IMR-90 (cell line): ENCODE measurements at places on chromosomes 16 and 17. TPM values are rescaled to one million over a fixed set of nuclear protein-coding genes. Genes with fewer than 3 reads are reported as not detected.
A peak's percentile ranks its signal among the peaks of the same experiment; 100 is the strongest.

DNA sequence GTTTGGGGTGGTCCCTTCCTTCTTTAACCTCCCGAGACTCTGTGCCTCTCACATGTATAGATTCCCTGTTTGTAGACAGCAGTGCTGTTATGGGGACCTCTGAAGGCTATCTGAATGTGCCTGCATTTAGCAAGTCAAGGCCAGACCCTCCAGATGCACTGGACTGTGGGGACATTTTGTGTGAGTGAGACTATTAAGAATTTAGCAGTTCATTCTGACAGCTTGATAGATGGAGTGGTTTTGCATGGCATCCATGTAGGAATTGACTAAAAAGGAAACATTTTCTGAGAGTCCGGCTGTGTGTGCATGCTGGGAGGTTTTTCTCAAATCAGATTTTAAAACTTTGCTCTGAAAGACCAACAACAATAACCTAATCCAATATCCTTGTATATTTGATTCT lies 226.3 kb downstream of the MSI2 start:
- peak; percentile 43 for DNase-seq

GRCh38 chr17:43563600-43564594 lies 17.8 kb upstream of the ETV4 start:
- no peak for DNase-seq

DNA sequence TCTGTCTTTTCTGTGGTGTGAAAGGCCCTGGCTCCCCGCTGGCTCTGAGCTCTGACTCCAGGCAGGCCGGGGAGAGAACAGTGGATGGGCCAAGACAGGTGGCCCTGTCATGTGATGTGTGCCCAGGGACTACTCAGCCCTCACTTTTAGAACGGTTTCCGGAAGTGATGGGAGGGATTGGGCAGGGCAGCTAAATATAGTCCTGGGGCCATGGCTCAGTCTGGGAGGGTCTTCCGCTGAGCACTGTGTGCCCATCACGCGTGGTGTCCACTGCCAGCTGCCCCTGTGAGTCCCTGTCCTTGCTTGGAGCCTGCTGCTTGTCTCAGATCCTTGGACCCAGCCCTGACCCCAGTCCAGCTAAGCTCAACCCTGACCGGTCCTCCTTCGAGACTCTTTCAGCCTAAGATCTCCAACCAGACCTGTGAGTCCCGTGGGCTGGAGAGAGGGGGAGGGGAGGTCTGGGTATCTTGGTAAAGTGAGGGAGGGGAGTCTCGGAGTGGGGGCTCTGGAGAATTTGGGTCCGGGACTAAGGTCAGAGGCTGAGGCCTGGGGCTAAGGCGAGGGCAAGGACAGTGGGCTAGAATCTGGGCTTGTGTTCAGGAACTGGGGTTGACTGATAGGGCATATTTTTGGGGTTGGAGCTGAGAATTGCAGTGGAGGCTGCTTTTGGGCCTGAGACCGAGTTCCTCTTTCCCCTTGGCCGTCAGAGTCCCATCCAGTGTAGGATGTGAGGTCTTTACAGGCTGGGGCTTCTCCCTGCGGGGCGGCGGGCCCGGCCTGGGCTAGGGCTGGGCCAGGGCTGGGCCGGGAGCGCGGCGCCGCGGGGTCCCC lies at the start of gene TRIM72:
TRIM72 (plus strand) TSS at position 243 of the 831 bp plus-strand sequence. CDS start 620 bp downstream, outside the sequence.
- no peak for DNase-seq

DNA sequence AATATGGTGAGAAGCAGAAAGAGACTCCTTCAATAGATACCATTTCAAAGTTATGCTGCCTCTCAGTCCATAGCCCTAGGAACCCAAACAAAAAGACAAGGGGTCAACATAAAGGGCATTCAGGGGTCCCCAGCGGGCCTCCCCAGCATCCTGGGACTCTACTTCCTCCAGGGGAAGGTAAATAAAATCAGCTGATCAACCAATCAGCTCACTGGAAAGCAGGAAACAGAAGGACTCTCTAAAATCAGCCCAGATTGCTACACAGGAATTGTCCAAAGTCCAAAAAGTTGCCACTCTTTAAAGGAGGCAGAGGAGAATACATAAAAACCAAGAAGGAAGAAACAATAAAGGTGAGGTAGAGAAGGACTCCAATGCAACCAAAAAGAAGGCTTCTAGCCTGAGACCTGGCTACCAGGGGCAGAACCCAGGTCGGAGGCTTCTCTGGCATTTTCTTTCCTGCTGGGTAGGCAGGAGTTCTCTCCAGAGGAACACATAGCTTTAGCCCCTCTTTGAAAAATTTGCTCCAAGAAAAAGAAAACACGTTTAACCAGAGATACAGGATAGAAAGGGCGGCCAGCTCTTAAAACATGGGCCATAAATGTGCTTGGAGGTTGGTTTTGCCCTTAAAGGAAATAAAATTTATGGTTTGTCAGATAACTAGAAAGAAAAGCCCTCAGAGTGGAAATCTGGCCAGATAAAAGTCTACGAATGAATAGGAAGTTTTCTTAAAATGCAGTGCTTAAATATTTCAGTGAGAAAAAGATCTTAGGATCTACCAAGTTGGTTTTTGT lies 404.6 kb downstream of the SOX9 start:
- DNase-seq, result no peak

DNA sequence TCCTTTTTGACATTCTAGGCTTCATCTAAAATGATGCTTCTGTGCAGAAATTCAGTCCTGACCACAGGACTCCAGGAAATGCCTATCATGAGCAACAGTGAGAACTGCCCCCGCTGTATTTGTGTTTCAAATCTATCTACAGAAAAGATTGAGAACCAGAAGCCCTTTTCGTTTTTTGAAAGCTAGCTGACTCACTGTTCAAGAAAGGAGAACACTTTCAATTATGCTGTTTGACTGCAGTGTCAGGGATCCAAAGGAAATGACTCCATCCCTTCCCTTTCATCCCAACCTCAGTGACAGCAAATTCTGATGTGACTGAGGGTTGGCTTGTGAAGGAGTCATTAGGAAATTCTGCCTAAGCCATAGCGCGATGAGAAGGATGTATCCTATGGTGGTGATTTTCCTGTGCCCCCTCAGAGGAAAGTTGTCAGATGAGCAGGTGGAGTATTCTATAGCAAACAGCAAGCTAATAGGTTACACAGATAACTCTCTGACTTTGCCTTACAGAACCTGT lies 622.3 kb downstream of the TMEM114 start:
- no peak for DNase-seq

DNA sequence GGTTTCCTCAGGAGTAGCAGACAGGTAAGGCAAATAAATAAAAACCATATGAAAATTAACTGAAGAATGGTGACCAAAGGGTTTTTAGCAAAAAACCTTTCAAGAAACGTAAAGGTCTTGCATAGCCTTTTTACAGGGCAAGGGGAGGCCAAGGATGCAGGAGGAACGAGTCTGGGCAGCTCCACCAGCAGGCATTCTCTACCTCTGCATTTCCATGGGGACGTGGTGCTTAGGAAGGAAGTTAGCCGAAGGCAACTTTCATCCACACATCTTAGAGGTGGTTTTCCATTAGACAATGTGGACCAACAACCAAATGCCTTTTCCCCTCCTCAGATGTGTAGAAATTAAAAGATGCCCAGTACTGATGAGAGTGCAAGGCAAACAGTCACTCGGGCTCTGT lies 20.7 kb downstream of the TOM1L2 start:
- no peak for DNase-seq

DNA sequence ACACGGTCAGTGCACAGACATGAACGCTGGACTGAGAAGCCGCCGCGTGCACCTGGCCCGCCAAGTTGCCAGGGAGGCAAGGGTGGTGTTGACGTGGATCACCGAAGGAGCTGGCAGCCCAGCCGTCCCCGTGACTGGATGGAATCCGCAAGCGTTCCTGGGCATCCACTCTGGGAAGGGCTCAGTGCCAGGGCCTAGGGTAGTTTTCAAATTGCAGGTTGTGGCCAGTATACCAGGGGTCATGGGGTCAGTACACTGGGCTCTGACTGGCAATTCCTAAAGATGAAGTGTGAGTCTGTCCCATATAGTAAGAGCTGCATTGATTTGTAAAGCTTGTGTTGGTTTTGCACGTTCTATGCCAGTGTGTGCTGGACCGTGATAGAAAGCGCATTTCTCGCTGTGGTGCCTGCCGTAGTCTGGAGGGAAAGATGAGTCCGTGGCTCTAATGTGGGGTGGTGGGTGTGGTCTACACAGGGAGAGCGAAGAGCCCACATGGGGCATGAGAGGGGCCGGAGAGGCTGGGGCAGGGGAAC lies 21.1 kb upstream of the METRNL start:
- no peak for DNase-seq

- DNase-seq, result no peak
Measured at GRCh38 chr17:39854909-39855308, 9.2 kb downstream of the IKZF3 start.

DNA sequence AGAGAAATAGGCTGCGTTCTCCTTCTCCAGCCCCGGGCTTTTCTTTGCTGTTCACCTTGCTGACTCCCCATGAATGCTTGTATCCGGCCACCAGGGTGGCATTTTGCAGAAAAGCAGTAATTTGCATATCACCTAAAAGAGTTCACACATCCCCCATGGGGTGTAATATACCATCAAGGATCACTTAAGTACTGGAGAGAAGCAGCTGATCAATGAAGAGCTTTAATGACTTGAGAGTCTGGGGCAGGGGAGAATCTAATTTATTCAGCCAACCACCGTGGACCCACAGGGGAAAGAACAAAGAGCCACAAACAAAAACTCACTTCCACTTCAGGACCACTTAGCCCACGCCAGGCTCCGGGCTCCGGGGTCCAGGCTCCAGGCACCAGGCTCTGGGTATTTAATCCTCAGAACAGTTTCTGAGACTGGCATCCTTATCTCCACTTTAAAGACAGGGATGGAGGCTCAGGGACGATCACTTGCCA lies 33.9 kb upstream of the SEC14L1 start:
- no peak for DNase-seq

GRCh38 chr17:82235775-82236141 lies 6.9 kb downstream of the SLC16A3 start:
- no peak for DNase-seq

DNA sequence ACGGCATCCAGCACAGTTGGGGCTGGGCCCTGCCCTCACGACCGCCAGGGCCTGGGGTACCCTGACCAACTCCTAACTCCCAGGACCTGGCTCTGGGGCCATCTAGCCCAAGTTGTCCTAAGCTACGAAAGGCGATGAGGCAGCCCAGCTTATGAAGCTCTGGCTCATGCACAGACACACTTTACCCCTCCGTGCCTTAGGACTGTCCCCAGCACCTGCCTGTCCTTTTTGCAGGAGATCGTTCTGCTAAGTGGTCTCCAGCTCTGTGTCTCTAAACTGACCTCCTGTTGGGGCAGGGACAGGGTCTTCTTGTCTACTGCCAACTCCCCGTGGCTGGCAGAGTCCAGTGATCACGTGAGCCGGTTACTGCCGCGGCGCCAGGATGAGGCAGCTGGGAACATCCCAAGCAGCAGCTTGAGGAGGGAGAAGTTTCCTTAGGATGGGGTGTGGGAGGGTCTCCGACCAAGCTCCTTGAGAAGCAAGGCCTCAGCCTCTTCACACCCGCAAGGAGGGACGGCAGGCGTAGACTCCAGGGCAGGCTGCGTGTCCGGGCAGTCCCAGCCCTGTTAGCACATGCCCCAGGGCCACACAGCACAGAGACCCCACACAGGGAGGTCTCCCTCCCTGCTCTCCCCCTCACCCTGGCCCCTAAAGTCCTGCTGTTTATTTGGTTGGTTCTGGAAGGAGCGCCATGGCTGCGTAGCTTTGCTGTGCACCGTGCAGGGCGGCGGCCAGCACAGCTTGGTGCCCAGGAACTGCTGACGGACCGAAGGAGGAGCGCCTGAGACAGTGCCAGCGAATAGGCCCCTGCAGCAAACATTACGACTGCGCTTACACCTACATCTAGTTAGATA lies 16.4 kb upstream of the METRNL start:
- DNase-seq, result no peak

DNA sequence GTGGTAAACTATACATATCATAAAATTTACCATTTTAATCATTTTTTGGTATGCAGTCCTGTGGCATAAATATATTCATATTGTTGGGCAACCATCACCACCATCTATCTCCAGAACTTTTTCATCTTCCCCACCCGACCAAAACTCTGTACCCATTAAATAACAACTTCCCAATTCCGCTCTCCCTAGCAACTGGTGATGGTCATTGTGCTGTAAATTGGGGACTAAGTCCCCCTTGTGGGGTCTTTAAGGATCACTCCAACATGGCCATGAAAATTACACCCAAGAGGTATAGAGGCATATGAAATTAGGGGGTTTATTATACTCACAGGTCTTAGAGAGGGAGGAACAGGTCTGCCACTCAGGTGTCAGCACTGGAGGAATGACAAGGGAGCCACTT lies 57.4 kb upstream of the NKD1 start:
- DNase-seq, result no peak

- no peak for DNase-seq
Measured at GRCh38 chr16:12268606-12269005, 292.1 kb downstream of the SNX29 start.

DNA sequence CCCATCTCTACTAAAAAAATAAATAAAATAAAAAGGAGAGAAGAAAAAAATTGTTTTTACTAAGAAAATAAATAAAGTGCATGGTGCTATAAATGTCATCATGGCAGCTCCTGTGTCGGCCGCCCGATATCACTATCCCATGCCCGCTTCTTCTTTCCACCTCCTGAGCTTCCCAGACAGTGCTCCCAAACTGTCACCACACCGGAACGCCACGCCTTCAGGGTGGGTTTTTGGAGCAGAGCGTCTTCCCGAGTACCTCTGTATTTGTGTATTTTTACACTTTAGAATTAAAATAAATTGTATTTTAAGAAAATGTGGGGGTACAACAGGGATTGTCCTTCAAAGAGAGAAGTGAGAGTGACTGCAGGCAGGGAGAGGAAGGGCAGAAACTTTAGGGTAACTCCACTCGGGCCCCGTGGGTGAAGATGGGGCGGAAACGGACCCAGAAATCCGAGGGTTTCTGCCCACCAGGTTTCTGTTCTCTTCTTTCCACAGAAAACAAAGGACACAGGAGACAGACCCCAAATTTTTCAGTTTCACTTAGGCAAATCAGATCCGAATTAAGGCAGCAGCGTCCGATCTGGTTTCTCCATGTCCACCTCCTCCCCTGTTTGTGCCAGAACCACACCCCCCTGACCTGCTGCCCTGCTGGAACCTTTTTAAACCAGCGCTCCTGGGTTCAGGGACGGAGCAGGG lies 3.6 kb upstream of the ITGAX start:
- DNase-seq, result no peak

DNA sequence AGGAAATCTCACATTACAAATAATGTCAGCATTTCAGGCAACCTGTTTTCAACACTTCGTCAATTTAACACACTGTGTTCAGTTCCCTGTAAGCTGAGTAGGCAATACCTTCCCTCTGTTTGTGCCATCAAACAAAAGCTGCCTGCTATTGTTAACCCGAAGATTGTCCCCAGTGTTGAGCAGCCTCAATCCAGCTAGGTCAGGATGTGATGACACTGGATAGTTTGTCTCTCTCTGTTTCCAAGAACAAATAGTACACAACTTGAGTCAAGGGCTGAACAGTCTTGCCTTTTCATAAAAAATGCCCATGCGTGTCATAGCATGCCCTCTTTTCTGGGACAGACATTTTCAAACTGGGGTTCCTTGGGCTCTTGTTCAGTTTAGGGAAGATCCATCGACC lies 36.4 kb downstream of the HSD17B2 start:
- no peak for DNase-seq

- peak; percentile 87 for DNase-seq
Measured at GRCh38 chr17:50151937-50152547, 1.6 kb upstream of the PPP1R9B start.

GRCh38 chr16:30567160-30567990 lies 4.1 kb downstream of the ZNF688 start:
- peak; percentile 27 for DNase-seq

The RNF227 gene
- total RNA-seq, result 1.3 and 1.4 TPM in 2 replicates

The BCL6B gene
- total RNA-seq, result not detected in 2 replicates

The IRF8 gene
- total RNA-seq, result not detected in 2 replicates

The LGALS9B gene
- total RNA-seq, result not detected in 2 replicates

The OTOA gene
- total RNA-seq, result not detected in 2 replicates

The GAST gene
- total RNA-seq, result not detected in 2 replicates

The SLC7A5 gene
- 11.3 and 13.6 TPM in 2 replicates for total RNA-seq

The UNC119 gene
- 21.7 and 22.4 TPM in 2 replicates for total RNA-seq

The LPO gene
- not detected in 2 replicates for total RNA-seq

The LIMD2 gene
- total RNA-seq, result 4.5 and 4.7 TPM in 2 replicates
